ENCODE measurements at places on chromosomes 16 and 17. TPM values are rescaled to one million over a fixed set of nuclear protein-coding genes. Genes with fewer than 3 reads are reported as not detected.

PDIA2 gene
- not detected for total RNA-seq

SLC5A10 gene
- not detected for total RNA-seq

FAM222B gene
- 12.0 TPM for total RNA-seq

CHMP6 gene
- total RNA-seq = 24.6 TPM

CCL11 gene
- 0.13 TPM for total RNA-seq

PRSS8 gene
- 4.1 TPM for total RNA-seq

RUNDC3A gene
- total RNA-seq = not detected

ITGAD gene
- total RNA-seq = not detected

CCL23 gene
- total RNA-seq = not detected

CBX2 gene
- total RNA-seq = 7.6 TPM

ANKRD40CL gene
- total RNA-seq = not detected

BRIP1 gene
- 5.4 TPM for total RNA-seq

SALL1 gene
- total RNA-seq = 0.39 TPM

VTN gene
- total RNA-seq = 1.4 TPM

HID1 gene
- 4.3 TPM for total RNA-seq

Measured in epithelial cell of alveolus of lung (primary cell).